ENCODE measurements at places on chromosomes 4 and X.

DNA sequence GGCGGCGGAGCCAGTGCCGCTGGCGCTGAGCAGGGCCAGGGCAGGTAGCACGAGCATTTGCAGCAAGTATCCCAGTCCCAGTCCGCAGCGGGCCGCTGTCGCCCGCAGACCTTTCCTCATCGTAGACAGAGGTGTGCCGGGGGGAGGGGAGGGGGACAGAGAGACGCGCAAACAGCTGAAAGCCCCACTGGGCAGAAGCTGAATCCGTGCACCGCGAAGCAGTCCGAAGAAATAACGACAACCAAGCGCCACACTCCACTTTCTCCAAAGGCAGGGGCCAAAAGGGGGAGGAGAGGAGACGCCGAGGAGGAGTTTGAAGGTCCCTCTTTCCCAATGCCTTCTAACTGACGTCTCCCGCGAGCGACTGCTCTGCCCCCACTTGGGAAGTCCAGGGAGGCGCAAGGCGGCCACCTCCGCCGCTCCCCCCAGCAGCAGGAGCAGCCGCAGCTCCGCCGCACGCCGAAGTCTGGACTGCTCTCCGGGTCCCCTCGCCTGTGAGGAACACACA lies at the start of gene UNC5C:
Gene UNC5C (minus strand): TSS at position 236 of the 508 bp plus-strand sequence.
- no peak for DNase-seq

- DNase-seq, result no peak
Measured at GRCh38 chr4:167084321-167084720, 150.0 kb downstream of the SPOCK3 start.

- DNase-seq, result no peak
Measured at GRCh38 chr4:10671366-10671765, 13.2 kb downstream of the CLNK start.

DNA sequence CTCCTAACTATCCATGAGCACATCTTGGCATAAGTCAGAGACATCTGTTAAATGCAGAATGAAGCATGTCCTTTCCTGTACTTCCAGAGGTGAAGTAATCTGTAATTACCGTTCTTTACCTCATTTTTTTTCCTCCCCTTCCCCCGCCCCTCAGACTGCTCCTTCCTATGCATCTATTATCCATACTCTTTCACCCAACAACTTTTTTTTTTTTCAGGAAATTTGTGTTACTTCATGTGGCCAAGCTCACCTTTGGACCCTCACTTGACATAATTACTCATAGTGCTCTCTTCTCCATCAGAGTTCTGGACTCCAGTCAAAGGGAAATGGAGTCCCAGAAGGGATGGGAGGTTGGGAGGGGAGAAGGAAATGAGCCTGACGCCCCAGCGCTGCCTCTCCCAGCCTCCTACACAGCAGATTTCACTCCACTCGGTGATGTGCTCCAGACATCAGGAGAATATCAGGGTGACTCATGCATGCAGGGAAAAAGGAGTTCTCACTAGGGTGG lies 568.8 kb downstream of the STIM2 start:
- no peak for DNase-seq

DNA sequence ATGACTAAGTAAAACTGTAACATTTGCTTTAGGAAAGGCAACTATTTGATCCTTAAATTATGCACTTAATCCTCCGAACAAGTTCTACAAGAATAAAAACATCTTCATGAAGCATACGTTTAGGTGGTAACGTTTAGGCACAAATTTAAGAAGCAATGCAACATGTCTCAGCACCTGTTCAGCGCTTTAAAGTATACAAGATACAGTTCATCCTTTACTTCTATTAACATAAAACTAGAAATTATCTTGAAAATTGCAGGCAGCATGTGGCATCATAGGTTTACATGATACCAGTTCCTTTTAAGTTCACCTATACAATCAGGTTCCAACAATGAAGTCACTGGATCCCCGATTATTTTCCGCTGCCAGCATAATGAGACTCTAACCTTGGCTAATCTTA lies 1.5 kb downstream of the PLA2G12A start:
- no peak for DNase-seq

DNA sequence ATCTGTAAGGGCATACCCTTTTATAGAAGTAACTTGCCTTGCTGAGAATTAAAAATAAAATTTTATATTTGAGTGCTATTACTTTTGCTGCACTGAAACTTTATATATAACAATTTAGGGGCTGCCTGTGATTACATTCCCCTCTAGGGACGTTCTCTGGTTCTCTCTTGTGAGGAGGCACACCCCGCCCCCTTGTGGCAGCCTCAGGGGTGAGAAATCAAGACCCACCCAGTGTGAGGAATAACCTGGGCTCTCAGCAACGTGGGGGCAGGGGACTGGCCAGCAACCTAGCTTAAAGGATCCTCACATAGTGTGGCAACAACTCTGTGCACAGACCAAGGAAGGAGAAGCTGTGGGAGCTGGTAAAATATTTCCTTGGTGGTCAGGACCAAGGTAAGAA lies 43.7 kb downstream of the MAGEA9 start:
- no peak for DNase-seq

DNA sequence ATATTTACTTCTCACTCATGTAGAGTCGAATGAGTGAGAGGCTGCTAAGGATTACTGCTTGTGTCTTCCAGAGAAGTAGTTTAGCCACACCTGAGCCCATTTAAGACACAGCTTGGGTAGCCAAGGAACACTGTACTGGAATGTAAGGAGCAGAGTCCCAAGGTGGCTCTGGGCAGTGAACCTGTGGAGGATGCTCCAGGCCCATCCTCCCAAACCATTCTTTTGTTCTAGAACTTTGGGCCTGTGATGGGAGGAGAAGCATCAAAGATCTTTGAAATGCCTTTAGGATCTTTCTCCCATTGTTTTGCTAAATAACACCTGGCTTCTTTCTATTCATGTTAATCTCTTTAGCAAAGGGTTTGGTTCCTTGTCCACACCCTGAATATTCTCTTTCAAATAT lies 162.2 kb downstream of the KLHL4 start:
- no peak for DNase-seq

GRCh38 chr4:4792466-4792865 lies 67.0 kb upstream of the MSX1 start:
- DNase-seq, result no peak
